ENCODE measurements at places on chromosomes 3 and 15.

DNA sequence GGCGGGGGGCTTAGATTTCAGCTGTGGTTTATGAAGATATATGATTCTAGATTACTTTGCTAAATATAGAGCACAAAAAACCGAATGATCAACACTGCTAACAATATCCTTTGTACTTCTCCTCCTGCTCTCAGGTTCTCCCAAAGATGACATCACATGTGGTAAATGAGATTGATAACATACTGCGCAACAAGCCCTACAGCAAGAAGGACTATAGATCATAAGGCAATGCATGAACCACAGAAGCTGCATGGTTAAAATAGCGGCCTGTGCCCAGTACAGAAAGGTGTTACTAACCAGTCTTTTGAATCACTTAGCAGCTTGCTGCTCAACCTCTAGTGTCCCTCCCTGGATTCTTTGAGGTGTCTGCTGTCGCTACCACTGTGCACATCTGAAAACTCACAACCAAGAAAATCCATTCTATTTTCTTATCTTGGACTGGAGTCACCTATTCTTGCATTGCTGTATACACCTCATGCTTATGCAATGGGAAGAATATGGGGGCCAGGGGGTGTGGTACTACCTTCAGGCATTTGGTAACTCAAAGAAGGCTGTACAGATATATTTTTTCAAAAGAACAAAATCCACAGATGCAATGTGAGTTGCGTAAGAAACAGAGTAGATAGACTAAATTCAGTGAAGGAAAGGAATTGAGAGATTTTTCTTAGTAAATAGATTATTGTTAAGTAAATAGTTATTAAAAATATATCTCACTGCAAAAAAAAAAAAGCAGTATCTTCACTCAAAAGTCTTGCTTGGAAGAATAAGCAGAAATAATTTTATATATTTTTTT, 18.2 kb downstream of the SSR3 start:
- DNase-seq: no peak

DNA sequence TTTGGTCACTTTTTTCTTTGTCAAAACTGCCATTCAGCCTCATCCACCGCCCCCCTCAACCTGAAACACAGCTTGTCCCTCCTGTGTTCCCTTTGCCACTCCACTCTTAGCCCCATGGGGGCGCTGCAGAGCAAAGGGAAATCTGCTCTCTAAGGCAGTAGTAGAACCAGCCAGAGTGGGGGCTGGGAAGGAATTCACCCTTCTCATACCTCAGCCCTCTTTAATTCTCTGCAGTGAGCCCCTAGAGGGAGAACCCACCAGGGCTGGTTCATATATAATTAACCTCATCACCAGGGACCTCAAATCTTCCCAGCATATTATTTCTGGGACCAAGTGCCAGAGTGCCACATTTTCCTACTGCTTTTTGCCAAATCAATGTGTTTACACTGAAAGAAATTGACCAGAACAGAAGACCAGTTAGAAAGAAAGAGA, 2.8 kb upstream of the BCL6 start:
- DNase-seq: peak; percentile 94

DNA sequence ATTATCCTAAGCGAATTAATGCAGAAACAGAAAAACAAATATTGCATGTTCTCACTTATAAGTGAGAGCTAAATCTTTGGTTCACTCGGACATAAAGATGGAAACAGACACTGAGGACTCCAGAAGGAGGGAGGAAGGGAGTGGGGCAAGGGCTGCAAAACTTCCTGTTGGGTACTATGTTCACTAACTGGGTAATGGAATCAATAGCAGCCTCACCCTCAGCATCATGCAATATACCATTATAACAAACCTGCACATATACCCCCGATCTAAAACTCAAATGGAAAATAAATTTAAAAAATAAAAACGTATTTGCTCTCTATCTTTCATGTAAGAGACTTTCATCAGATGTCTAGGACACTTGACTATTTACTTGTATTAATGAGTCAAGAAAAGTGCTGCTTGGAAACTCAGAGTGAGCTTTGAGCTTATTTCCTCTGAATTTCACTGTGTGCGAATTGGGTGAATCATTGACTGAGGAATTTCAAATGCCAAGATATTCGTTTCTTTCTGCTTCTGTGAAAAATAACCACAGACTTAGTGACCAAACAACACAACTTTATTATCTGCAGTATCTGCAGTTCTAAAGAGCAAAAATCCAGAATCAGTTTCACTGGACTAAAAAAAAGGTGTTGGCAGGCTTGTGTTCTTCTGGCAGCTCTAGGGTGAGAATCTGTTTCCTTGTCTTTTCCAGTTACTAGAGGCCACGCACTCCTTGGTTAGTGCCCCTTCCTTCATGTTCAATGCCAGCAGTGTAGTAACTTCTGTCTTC, 18.4 kb downstream of the TM4SF18 start:
- DNase-seq: no peak

GRCh38 chr15:100592898-100593297, 9.1 kb downstream of the LINS1 start:
- no peak for DNase-seq

- peak; percentile 78 for DNase-seq
These were observed 94.5 kb upstream of the MYZAP start for GRCh38 chr15:57496946-57497869.

DNA sequence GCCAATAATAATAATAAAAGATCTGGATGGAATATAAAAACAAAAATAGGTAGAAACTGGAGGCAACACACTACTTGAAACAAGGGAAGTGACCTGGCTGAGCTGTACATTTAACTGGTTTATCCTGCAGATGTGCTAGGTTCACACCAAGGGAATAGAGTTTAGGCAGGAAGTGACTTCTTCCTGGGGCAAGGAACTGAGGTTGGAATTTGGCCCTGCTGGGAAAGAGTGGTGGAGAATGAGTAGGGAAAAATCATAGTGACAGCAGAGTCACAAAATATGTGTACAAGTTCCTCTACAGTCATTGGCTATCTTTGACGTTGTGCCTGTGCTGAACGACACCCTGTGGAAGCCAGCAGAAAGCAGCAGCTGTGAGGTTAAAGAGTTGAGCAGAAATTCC, 44.1 kb downstream of the ARHGAP11B start:
- no peak for DNase-seq
